GM23248 (cell line): ENCODE measurements at places on chromosomes 2 and 18.

DNA sequence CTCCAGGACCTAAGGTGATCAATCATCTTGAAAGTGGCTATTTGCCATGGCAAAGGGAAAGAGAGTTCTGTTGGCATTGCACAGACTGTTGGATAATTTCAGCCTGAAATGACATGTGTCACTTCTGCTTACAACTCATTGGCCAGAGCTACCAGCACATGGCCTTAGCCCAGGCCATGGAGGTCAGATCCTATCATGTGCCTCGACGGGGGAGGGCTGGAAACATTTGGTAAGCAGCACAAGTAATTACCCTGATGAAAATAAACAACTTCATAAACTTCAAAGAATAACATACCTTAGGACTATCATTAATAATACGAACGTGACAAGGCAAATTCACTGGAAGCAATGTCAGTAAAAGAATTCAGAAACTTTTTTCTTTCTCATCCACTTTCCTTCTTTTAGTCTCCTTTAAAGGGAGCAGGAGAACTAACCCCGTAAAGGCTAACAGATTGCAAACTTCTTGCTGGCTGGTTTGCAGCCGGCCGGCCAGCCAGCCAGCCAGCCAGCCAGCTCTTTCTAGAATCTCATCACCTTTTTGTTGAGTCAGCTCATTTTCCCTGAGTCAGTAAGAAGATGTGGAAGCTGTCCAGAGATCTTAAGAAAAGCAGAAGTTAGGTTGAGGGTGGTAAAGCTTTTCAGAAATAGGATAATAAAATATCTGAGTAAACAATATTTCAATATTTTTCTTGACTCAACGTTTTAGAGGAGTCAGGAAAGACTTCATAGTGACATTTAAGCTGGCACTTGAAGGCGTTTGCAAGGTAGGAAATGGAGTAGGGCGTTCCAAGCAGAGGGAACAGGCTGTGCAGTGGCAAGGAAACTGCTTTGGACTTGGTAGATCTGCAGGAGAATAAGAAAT, 31.9 kb downstream of the CNRIP1 start:
- peak; percentile 90 for DNase-seq

GRCh38 chr18:66280470-66280869, 323.4 kb downstream of the CDH19 start:
- DNase-seq, result no peak

DNA sequence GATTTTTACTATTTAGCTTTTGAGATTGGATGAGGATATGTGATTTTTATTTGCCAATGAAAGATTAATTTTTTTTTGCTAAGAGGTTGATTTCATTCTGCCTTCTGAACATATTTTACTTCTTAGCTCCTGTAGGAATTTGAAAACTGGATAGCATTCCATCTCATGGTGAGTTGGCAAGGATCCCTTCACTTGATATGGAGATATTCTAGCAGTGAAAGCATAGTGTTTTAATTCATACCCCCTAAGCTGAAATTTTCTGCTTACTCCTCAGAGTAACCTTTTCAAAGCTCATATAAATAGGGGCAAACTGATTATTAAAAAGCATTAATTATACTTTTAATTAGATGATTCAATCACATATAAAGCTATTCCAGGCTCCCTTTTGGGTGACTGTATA, 61.0 kb upstream of the KCNJ3 start:
- no peak for DNase-seq

DNA sequence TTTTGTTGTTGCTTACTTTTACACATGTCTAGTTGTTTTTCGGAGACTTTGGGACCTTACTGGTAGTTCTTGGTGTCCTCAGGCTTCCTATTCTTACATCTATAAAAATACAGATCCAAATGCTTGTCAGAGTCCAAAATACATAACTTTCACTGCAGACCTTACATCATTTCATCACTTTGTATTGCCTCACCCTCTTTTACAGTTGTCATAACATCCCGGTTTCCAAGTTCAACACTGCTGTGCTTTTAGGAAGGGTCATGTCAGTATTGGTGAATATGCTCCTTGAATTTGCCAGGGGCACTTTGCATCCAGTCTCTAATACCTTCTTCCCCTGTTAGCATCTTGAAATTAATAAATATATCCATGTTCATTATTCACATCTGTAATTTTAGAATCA, 518.2 kb upstream of the RAB12 start:
- DNase-seq, result peak; percentile 16

DNA sequence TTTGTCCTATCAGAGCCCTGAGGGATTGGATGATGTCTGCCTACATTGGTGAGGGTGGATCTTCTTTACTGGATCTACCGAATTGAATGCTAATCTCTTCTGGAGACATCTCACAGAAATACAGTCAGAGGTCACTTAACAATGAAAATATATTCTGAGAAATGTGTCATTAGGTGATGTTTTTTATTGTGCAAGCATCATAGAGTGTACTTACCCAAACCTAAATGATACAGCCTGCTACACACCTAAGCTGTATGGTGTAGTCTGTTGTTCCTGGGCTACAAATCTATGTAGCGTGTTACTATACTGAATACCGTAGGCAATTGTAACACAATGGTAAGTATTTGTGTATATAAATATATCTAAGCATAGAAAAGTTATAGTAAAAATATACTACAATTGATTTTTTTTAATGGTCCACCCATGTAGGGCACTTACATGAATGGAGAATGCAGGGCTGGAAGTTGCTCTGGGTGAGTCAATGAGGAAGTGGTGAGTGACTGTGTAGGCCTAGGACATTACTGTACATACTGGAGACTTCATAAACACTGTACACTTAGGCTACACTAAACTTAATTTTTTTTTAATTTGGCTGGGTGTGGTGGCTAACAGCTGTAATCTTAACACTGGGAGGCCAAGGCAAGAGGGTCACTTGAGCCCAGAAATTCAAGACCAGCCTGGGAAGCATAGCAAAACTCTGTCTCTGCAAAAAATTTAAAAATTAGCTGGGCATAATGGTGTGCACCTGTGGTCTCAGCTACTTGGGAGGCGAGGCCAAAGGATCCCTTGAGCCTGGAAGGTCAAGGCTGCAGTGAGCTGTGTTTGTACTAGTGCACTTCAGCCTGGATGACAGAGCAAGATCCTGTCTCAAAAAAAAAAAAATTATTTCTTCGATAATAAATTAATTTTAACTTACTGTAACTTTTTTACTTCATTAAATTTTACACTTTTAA, 226.3 kb upstream of the UBE2E3 start:
- DNase-seq, result peak; percentile 65

GRCh38 chr2:160820691-160821090, 327.1 kb upstream of the RBMS1 start:
- DNase-seq, result no peak

GRCh38 chr2:126900646-126901319, 2.1 kb downstream of the TEX51 start:
- DNase-seq, result no peak

GRCh38 chr2:97355887-97356286, 233.8 kb downstream of the ANKRD36B start:
- DNase-seq, result no peak

- no peak for DNase-seq
Observed at GRCh38 chr2:238327751-238328150, 7.4 kb downstream of the TRAF3IP1 start.

DNA sequence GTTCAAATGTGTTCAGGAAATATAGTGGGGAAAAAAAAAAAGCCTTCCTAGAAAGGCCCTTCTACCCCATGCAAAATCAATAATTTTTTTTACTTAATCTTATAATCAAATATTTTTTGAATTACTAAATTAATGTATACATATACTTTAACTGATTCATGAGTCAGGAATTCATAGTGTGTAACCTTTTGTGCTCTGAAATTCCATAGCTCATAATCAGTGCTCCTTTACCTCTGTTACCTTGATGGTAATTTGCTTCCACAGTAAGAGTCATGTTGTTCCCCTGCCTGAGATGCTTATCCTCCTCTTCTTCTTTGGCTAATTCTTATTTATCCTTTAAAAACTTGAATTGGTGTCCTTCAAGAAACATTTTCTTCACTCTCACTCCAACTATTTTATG, 414.2 kb downstream of the THSD7B start:
- DNase-seq, result no peak

- no peak for DNase-seq
Observed at GRCh38 chr18:73409242-73409641, 541.5 kb upstream of the NETO1 start.

DNA sequence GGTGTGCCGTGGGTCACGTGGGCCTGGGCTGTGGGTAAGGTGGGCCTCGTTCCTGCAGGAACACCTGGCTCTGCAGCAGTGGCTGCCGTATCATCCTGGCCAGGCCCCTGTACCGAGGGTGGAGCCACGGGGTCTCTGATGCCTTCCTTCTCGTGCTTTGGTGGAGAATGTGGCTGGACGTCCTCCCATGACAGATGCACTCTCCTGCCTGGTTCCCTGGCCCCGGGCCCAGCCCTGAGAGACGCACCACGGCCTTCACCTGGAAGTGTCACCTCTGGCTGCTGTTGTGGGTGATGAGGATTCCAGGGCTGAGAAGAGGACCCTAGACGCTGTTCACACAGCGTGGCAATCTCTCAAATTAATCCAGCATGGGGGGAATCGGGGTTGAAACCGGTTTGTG, 49.5 kb downstream of the NFATC1 start:
- DNase-seq, result no peak

DNA sequence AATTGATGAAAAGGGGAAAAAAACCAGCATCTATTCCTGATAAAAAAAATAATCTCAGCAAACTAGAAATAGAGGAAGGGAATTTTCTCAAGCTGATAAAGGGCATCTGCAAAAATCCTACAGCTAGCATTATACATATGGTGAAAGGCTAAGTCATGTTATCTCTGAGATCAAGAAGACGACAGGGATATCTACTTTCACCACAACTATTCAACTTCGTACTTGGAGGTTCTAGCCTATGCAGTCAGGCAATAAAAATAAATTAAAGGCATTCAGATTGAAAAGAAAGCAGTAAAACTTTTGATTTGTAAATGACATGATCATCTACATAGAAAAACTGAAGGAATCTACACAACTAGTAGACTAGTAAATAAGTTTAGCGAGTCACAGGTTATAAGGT, 58.2 kb downstream of the CAB39 start:
- DNase-seq, result no peak

DNA sequence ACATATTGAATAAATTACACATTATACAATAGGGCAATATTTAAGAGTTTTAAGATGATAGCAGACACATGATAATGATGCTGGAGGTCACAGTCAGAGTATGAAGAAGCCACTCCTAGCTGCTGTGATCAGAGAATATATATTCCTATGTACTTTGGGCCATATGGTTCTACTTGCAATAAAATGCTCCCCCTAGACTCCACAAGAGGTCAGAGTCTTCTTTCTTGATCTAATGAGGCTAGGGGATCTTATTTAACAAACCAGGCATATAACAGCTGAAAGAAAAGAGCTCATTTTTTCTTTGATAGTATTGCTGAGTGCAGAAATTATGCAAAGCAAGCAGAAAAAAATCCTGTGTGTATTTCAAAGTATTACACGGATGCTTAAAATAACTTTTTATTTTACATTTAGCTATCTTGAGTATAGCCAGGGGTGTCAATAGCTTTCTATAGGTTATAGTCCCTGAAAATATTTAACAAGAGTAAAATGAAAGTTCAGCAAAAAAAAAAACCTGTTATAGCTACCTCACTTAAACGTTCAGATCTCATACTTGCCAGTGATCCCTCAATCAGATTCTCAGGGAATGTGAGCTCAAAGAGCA, 748.7 kb upstream of the CHAC2 start:
- DNase-seq, result no peak

GRCh38 chr2:62175728-62176127, 20.2 kb upstream of the B3GNT2 start:
- DNase-seq, result no peak

- DNase-seq, result peak; percentile 98
Observed at GRCh38 chr2:213995400-213996105, 415.3 kb upstream of the VWC2L start.

DNA sequence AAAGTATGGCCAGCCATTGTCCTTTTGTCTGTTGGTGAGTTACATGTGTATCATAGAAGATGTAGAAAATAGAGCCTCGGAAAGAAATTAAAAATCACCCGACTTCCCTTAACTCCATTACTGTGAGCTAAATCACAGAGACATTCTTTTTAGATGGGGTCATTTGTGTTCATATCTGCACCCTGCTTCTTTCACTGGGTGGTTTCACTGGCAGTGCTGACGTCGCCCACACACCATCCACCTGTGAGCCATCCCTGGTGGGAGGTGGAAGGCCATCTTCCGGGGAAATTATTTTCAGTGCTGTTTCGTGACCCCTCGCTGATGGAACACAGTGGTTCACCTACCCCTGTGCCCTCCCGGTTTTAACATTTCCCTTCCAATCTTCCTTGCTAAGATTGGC, 21.2 kb downstream of the SH3BP4 start:
- peak; percentile 55 for DNase-seq

- DNase-seq, result no peak
Observed at GRCh38 chr2:147855977-147856376, 11.1 kb downstream of the ACVR2A start.

- no peak for DNase-seq
Observed at GRCh38 chr18:25704071-25704470, 352.1 kb upstream of the ZNF521 start.

- DNase-seq, result peak; percentile 88
Observed at GRCh38 chr18:55234366-55235093, 275.3 kb upstream of the CCDC68 start.

GRCh38 chr2:102064679-102065674, 73.2 kb downstream of the IL1R2 start:
- DNase-seq, result peak; percentile 68

DNA sequence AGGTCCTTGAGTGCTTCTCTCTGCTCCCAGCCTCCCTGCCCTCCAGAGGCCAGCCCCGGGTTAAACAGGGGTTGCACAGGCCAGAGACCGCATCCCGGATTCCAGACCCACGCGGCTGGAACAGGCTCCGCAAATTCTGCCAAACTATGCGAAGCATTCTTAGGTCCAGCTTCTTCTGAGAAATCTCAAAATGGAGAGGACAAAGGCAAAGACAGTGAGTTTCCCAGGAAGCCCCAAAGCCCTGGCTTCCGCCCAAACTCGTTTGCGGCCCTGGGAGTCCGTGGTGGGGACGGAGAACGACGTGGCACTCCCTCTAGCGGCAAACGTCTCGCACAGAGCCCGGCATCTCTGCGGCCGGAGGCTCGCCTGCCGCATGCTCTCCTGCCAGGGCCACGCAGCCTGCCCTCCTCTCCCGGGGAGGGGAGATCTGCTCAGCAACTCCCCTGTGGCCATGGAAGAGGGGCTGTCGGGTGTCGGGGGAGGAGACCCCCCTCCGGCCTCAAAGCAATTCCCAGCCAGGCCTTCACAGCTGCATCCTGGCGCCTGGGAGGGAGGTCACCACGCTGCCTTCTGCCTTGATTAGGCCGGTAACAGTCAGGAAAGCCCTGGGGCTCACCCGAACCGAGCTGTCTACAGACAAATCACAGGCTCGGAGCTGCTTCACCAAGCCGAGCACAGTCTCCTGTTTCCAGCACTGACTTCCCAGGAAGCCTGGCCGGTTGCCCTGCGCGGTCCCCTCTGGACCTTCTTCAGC, 33.4 kb upstream of the KLHL29 start:
- DNase-seq, result peak; percentile 93

- no peak for DNase-seq
Observed at GRCh38 chr2:237733677-237734300, 64.8 kb upstream of the RBM44 start.

- DNase-seq, result no peak
Observed at GRCh38 chr18:67379981-67380380, 136.5 kb downstream of the DSEL start.

- no peak for DNase-seq
Observed at GRCh38 chr18:33573193-33573592, 4.8 kb upstream of the ASXL3 start.
